ENCODE measurements at places on chromosomes 5 and 9. TPM values are rescaled to one million over a fixed set of nuclear protein-coding genes. Genes with fewer than 3 reads are reported as not detected.

- DNase-seq, result no peak
Measured at GRCh38 chr5:54195701-54196100, 114.7 kb downstream of the ARL15 start.

- DNase-seq, result peak; percentile 88
Measured at GRCh38 chr9:128863647-128864046, 18.1 kb downstream of the KYAT1 start.

DNA sequence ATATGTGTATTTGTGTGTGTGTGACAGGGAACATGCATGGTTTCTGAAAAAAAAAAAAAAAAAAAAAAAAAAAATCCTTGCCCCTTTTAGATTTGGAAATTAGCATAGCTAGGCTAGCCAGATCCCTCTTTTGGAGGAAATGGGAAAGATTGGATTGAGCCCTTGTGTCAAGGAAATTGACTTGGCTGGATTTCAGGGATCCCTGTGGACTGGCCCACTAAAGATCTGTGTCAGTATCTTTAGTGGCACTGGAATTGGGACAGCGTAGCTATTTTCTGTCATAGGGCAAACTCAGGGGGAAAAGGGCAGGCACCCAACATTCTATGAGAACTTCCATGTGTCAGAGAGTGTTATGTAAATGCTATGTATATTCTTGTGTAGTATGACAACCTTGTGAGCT lies 35.4 kb downstream of the SH3GL2 start:
- DNase-seq, result no peak

- no peak for DNase-seq
Measured at GRCh38 chr9:114629563-114630090, 18.5 kb downstream of the TMEM268 start.

DNA sequence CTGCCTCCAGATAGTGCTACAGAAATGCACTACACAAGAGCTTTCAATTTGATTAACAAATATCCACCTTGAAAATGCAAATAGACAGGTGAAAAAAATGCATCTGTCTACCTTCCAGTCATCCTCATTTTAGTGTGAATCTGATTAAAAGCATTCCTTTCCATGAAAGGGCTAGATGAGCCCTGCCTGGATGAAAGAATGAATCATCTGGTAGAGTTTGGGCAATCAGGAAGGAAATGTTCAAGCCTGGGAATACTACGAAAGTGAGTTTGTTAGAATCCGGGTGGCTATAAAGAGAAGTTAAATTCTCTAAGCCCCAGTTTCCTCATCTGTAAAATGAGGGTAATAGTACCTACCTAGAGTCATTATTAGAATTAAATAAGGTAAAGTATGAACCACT lies 142.6 kb downstream of the FAM114A2 start:
- no peak for DNase-seq

GRCh38 chr5:86329318-86329717 lies 288.4 kb upstream of the COX7C start:
- no peak for DNase-seq

GRCh38 chr9:110980261-110980660 lies 58.0 kb downstream of the LPAR1 start:
- no peak for DNase-seq

- DNase-seq, result no peak
Measured at GRCh38 chr9:124120272-124120671, 108.7 kb downstream of the LHX2 start.

The PCDHA6 gene
- not detected for total RNA-seq

The NRARP gene
- total RNA-seq, result 4.4 TPM

The OBP2B gene
- not detected for total RNA-seq

The SPINK6 gene
- not detected for total RNA-seq

The GDNF gene
- total RNA-seq, result not detected

Measured in Right ventricle myocardium superior (tissue), 1 donor.